Activated CD8-positive, alpha-beta T cell treated with anti-CD3 and anti-CD28 coated beads, Interleukin-2, amount 10 ng/mL, durations not matched to agents 7 days and 5 days (primary cell): ENCODE measurements at places on chromosomes 13 and 19. TPM values are rescaled to one million over a fixed set of nuclear protein-coding genes. Genes with fewer than 3 reads are reported as not detected.
A peak's percentile ranks its signal among the peaks of the same experiment; 100 is the strongest.

GRCh38 chr13:91238036-91238435 lies 109.5 kb upstream of the MIR17HG start:
- no peak overlapping the region for H3K4me3 ChIP-seq
- H3K36me3 ChIP-seq: no peaks in the 10 kb centered on the region
- no peaks in the 10 kb centered on the region for H3K27me3 ChIP-seq

CACNG7 gene
- total RNA-seq: not detected

DNA sequence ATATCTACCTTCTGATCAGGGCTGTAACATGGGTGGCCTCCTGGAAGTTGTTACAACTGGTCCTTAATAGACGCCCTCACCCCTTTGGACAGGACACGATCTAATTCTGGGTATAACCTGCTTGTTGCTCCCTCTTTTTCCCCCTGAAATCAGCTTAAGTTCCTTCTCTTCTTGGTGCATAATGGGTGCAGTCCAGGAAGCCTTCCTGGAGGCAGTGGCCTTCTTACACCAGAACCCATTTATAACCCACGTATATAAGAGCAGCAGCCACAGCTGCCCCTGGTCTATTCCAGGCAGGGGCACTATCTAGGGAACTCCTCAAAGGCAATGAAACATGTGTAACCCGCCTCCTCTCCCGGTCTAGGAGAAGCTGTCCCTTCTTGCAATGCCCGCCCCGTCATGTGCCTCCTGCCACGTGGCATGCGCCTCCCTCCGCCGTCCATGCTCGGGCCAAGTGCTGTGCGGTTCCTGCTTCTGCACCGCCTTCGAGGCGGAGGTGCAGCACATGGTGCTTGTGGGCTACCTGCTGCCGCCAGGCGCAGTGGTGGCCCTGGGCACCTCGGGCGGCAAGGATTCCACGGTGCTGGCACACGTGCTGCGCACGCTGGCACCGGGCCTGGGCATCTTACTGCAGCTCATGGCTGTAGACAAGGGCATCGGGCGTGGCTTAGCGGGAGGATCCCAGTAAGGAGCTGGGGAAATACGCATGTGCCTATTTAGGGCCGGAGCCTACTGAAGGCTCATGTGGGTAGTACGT lies 27.3 kb downstream of the ZNF175 start:
- peaks cover 5% of the 10 kb centered on the region for H3K36me3 ChIP-seq
- H3K27me3 ChIP-seq: peaks cover 19% of the 10 kb centered on the region
- no peak overlapping the region for H3K27ac ChIP-seq
- H3K4me3 ChIP-seq: no peak overlapping the region
- no peak for DNase-seq

- H3K27me3 ChIP-seq: no peaks in the 10 kb centered on the region
- H3K27ac ChIP-seq: no peak overlapping the region
- H3K4me1 ChIP-seq: no peaks in the 10 kb centered on the region
- H3K4me3 ChIP-seq: no peak overlapping the region
Observed at GRCh38 chr13:110479648-110480047, 81.9 kb downstream of the RAB20 start.

ZFR2 gene
- 0.42 TPM for total RNA-seq

DNA sequence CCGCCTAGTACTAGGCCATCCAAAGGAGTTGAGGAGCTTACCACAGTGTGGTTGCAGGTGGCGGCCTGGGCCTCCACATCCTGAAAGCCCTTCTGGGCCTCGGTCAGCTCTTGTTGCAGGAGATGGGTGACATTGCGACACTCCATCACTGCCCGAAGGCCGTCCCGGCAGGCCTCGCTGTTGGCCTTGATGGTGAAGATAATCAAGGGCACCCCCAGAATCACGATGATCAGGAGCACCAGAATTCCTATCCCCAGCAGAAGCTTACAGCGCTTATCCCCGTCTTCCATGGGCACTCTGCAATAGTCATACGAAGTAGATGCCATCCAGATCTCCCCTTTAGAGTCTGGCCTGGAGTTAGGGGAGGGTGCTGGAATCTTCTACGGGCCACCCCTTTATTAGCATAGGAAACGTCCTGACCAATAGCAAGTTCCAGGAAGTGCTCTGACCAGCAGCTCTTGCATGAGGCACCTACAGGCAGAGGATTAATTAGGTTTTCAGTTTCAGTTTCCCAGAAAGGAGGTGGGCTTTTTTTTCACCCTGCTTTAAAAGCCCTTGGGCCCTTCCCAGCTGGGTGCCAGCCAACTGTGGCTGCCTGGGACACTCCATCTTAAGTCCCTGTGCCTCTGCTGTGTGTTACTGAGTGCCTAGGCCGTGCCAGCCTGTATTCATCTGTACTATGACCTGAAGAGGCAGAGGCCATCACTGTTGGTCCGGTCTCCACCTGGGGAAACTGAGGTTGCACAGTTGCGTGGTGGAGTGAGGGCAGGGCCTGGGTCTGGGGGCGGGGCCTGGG lies at the start of gene BST2:
Gene BST2, minus strand, starts transcription at position 381 of the 796 bp plus-strand sequence. Its CDS starts 55 bp downstream, at position 326.
- DNase-seq: peak; percentile 78
- no peaks in the 10 kb centered on the region for H3K27me3 ChIP-seq

DZIP1 gene
- 0.26 TPM for total RNA-seq

DNA sequence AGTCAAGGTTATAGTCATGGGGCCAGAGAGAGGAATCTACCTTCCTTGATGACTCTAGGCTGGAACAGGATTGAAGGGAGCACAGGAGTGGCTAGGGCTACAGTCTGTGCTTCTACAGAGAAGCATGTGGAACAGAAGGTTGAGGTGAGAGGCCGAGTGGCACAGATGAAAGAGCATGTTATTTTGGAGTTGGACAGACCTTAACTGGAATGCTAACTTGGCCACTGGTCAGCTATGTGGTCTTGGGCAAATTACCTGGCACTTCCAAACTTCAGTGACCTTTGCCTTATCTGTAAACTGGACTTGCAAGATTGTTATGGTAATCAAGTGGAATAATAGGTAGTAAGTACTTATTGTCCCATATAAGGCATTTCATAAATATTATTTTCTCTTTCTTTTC lies 252.7 kb downstream of the KCNRG start:
- H3K27me3 ChIP-seq: peaks cover 9% of the 10 kb centered on the region
- H3K36me3 ChIP-seq: no peaks in the 10 kb centered on the region
- no peaks in the 10 kb centered on the region for H3K4me1 ChIP-seq
- DNase-seq: no peak
- no peak overlapping the region for H3K4me3 ChIP-seq

DNA sequence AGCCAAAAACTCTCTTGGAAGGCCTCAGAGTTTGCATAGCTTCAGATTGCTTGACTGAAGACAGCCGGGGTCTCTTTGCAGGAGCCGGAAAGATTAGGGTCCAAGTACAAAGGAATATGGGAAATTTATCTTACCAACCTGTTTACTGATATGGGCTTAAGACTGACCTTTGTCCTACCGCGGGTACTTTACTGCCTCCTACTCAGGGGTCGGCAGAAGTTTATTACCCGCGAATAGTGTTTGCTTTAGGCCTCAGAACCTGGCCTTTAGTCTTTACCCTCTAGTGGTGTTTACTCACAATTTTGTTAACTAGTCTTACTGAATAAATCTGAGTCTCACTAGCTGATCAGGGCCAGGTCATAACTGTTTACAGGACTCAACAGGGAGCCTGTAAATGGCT lies 765.4 kb upstream of the SPRY2 start:
- H3K4me1 ChIP-seq: no peaks in the 10 kb centered on the region
- no peaks in the 10 kb centered on the region for H3K36me3 ChIP-seq
- H3K27ac ChIP-seq: no peak overlapping the region
- no peak overlapping the region for H3K4me3 ChIP-seq

DNA sequence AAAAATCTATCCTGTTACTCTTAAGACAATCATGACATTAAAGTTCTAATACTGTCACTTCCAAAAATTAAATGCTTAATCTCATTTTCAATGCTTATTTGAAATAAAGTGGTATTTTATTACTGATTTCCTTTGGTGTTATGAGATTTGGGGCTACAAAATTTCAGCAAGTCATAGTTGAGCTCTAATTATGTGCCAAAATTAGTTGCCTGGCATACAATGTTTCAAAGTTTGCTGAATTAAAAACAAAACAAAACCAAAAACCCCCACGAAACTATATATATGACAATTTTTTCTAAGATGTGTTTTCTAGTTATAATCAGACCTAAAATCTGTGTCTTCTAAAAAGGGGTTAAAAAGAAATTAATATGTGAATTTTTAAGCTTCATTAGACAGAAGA lies 62.2 kb downstream of the KCNRG start:
- peaks cover 54% of the 10 kb centered on the region for H3K36me3 ChIP-seq
- no peak for DNase-seq
- H3K4me1 ChIP-seq: peaks cover 27% of the 10 kb centered on the region
- peak overlapping the region; percentile 5 for H3K4me3 ChIP-seq

GRCh38 chr19:7832781-7833180 lies 2.8 kb downstream of the EVI5L start:
- H3K4me1 ChIP-seq: peaks cover 17% of the 10 kb centered on the region
- no peaks in the 10 kb centered on the region for H3K36me3 ChIP-seq
- no peak overlapping the region for H3K4me3 ChIP-seq
- DNase-seq: no peak
- no peaks in the 10 kb centered on the region for H3K27me3 ChIP-seq

- no peaks in the 10 kb centered on the region for H3K36me3 ChIP-seq
- H3K27ac ChIP-seq: no peak overlapping the region
- H3K27me3 ChIP-seq: peaks cover 3% of the 10 kb centered on the region
- DNase-seq: no peak
Observed at GRCh38 chr13:97068151-97068550, 73.9 kb upstream of the OXGR1 start.

- peaks cover 2% of the 10 kb centered on the region for H3K4me1 ChIP-seq
- DNase-seq: no peak
Observed at GRCh38 chr13:20209948-20210347, 17.2 kb upstream of the GJB2 start.

TNFSF13B gene
- 5.2 TPM for total RNA-seq

SULT2A1 gene
- total RNA-seq: not detected

DNA sequence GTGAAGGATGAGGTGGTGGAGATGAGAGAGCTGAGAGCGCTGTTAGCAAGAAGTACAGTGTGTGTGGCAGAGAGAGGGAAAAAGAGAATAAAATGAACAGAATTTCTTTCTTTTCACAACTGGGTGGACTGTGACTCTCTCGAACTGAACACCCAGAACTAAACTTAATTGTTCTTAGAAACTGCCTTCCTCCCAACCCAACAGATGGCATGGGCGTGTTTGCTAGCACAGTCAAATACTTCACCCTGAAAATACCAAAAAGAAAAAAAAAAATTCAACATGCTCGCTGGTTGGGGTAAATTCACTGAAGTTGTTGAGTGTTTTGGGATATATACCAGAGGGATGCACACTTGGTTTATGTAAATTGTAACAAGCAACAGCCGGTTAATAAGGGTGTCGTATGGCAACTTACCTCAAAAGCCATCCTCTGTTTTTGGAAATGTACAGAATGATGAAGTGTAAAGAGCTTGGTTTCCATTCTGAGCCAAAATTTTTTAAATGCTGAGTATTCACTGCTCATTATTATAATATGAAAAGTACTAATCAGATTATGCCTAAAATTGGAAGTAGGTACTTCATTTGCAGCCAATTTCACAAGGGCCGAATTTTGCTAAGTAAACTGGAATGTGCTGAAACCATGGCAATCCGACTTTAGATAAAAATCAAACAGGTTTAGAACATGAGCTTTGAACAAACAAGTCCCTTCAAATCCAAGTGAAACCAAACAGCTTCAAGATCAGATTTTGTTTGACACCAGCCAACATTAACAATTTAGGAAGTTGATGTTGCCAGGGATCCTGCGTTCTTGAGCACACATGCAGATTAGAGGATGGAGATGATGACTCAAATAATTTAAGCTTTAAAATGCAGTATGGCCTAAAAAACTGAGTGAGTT lies 115.8 kb downstream of the ZIC5 start:
- no peak for DNase-seq
- no peak overlapping the region for H3K27ac ChIP-seq
- H3K27me3 ChIP-seq: peaks cover 10% of the 10 kb centered on the region
- peaks cover 15% of the 10 kb centered on the region for H3K4me1 ChIP-seq
- no peak overlapping the region for H3K4me3 ChIP-seq

BLVRB gene
- total RNA-seq: 16.5 TPM

MISP gene
- not detected for total RNA-seq

SLC6A16 gene
- total RNA-seq: 3.4 TPM

GRCh38 chr19:38975214-38975860 lies at the start of gene FBXO17:
TSS of gene FBXO17 (minus strand) at chr19:38975742. CDS start at chr19:38950319, 25,423 bp downstream.
- no peaks in the 10 kb centered on the region for H3K36me3 ChIP-seq
- H3K4me3 ChIP-seq: no peak within 1 kb of the TSS
- H3K4me1 ChIP-seq: peaks cover 11% of the 10 kb centered on the region
- no peak within 1 kb of the TSS for H3K27ac ChIP-seq
- H3K27me3 ChIP-seq: peaks cover 29% of the 10 kb centered on the region

DNA sequence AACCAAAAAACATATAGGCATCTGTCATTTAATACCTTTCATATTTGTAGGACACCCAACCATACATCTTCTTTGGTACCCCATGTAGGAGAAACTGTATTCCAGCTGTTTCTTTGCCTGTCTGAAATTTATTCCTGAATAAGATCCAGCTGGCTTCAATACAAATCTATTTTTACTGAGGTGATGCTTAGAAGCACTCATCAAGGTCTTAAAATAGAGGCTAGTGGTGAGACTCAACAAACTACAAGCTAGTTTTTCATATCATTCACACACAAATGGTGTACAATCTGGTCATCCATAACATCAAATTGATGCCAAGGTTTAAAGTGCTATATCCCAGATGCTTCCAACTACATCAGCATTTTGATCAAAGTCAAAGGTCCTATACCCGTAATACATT lies 1071.3 kb upstream of the MIR17HG start:
- no peak overlapping the region for H3K27ac ChIP-seq
- no peaks in the 10 kb centered on the region for H3K27me3 ChIP-seq
- no peaks in the 10 kb centered on the region for H3K36me3 ChIP-seq
- no peak overlapping the region for H3K4me3 ChIP-seq

FXYD5 gene
- 384 TPM for total RNA-seq
